ENCODE measurements at places on chromosomes 4 and X.

GRCh38 chr4:85860066-85860740 lies 385.3 kb downstream of the ARHGAP24 start:
- DNase-seq = peak; percentile 64

GRCh38 chrX:15356444-15356843 lies 21.1 kb upstream of the PIGA start:
- no peak for DNase-seq

- DNase-seq = peak; percentile 49
These were observed 71.5 kb downstream of the SORBS2 start for GRCh38 chr4:185740471-185740873.

- no peak for DNase-seq
These were observed 196.4 kb downstream of the QDPR start for GRCh38 chr4:17315459-17315858.

DNA sequence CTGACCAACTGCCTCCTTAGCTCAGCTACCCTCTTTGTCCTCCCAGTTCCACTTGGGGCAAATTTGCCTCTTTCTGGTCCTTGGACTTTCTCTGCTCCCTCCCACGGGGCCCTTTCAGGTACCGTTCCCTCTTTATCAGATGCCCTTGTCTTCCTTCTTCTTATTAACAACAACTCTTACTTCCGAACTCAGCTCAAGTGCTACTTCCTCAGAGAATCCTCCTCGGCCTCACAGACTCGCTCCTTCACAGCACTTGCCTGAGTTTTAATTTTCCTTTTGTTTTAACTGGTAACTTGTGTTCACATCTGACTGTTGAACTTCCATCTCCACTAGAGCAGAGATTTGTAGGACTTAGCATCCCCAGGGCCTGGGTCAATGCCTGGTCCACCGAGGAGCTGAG lies 85.7 kb downstream of the CLNK start:
- DNase-seq = no peak

GRCh38 chr4:146063143-146063542 lies 112.4 kb upstream of the LSM6 start:
- DNase-seq = peak; percentile 5

- no peak for DNase-seq
These were observed 56.6 kb downstream of the AASDH start for GRCh38 chr4:56330691-56331090.

- peak; percentile 99 for DNase-seq
These were observed 16.1 kb upstream of the EXOSC9 start for GRCh38 chr4:121784975-121785374.

DNA sequence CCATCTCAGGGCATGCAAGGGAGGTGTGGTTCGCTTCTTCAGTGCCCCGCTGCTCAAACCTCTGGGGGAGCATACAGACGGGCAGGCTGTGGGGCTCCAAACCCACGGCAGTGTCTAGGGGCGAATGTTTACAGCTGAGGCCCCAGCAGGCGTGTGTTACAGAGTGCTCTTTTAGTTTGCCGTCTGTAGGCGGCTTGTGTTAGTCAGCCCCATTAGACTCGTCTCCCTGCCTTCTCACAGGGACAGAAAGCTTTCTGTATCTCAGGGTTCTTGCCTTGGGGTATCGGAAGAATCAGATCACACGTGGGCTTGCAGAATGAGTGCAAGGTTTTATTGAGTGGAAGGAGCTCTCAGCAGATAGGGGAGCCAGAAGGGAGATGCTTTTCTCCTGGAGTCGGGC lies 10.6 kb downstream of the RS1 start:
- no peak for DNase-seq

DNA sequence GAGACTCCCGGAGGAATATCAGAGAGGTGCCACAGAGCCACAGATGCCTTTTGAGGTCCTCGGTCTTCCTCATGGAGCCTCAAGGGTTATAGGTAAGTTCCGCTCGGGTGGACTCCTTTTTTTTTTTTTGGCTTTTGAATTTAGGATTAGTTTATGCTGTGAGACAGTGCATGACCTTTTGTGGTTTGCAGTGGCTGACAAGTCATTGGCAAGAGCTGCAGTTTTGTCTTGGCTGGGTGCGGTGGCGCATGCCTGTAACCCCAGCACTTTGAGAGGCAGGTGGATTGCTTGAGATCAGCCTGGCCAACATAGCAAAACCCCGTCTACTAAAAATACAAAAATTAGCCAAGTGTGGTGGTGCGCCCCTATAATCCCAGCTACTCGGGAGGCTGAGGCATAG lies 4.5 kb upstream of the GRSF1 start:
- no peak for DNase-seq

GRCh38 chrX:136497556-136498052 lies at the start of gene HTATSF1:
Gene HTATSF1 (plus strand): TSS chrX:136497592. CDS start chrX:136497685, 93 bp downstream.
- no peak for DNase-seq

DNA sequence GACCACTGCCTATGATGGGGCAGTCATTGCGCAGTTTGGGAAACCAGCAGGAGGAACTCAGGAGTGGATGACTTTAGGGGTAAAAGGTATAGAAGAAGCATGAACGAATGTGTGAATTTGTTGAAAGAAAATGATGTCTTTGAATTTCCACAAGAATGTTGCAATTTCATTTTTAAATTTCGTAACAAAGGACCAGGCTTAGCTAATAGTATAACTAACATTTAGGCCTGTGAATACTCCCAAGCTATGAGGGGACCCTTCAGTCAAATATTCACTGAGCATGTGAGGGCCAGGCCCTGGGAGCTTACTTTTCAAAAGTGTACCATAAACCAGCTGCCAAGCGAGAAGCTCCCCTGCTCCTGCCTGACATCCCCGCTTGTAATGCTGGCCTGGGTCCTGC lies 5.3 kb downstream of the MPC1L start:
- DNase-seq = no peak

DNA sequence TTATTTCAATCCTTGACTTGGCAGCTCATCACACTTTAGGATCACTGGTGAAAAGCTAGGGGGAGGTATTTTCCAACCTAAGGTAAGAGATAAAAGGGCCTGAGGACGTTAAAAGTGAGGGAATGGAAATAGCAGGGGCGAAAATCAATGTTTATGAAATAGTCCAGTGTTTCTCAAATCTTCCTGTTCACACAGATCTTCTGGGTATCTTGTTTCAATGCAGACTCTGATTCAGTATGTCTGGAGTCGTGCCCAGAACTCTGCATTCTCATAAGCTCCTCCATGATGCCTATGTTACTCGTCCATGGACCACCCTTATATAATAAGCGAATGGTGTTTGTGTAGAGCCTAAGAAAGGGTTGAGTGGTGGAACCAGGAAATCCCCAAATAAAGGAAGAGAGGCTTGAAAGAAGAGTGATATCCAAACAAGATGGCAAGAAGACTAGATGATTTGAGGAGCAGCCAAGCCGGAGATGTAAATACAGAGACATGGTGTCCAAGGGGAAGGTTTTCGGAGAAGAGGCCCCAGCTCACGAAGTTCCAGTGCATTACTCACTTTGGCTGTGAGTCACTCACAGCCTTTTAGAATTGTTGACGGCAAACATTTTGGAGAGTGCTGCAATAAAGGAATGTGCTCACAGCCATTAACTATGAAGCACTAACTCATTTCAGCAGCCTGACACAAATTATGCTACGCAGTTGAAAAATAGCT lies 215.6 kb upstream of the PPARGC1A start:
- DNase-seq = peak; percentile 98

- DNase-seq = peak; percentile 35
These were observed 16.4 kb downstream of the DDX3X start for GRCh38 chrX:41350150-41350975.

GRCh38 chr4:87461281-87461700 lies 38.9 kb downstream of the NUDT9 start:
- peak; percentile 14 for DNase-seq

DNA sequence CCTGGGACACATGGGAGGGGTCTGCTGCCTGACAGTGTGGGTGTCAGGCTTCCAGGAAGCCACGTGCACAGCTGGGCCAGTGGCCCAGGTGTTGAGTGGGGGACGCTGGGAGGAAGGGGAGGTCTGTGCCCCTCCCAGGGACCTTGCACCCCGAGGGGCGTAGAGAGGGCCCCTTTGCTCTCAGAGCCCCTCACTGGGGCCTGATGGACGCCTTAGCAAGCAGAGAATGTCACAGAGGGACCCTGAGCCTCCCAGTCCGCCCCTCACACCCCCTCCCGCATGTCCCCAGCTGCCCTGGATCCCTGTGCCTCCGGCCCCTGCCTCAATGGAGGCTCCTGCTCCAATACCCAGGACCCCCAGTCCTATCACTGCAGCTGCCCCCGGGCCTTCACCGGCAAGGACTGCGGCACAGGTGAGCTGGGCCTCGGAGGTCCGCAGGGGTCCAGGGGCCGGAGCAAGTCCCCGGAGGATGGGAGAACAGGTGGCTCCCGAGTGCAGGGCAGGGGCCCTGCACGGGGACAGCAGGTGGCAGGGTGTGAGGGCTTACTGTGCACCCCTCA lies 2.1 kb downstream of the HGFAC start:
- DNase-seq = no peak

DNA sequence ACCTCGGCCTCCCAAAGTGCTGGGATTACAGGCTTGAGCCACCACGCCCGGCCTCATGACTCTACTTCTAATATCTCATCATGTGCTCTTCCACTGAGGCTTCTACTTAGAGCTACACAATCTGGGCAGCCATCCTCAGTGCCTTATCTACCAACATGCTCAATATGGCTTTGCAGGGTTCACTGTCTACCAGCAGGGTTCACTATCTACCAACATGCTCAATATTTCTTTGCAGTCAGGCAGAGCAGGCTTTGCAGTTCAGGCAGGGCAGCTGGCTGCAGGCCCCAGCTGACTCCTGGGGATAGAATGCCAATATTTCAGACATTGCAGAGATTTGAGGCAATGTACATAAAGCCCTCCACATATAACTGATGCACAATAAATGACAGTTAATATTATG lies 47.5 kb downstream of the PKD2 start:
- DNase-seq = peak; percentile 21

DNA sequence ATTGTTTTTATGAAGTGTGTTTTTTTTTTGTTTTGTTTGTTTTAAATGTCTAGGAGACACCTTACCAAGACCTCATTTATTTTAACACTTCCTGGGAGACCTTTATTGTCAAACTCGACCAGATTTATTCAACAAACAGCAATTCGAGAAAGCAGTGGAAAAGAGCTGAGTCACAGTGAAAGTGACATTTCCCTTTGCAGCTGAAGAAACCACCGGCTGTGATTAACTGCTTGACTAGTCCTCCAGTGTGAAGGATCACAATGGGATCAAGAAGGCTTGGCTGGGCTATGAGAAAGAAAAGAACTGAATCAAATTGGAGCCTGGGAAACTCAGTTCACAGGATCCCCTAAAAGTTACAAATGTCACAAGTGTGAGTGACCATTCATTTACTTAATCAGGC lies 11.9 kb upstream of the ADH7 start:
- DNase-seq = peak; percentile 31

DNA sequence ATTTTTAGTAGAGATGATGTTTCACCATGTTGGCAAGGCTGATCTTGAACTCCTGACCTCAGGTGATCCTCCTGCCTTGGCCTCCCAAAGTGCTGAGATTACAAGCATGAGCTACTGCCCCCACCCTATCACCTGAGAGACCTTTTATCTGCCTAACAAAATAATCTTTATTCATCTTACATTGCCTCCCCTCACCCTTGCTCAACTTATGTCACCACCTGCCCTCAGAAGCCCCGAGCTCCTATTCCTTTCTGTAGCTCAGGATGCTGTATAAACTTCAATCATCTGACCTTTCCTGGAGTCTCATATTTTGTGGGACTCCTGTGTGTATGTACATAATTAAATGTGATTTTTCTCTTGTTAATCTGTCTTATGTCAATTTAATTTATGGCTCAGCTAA lies 29.7 kb upstream of the ENPP6 start:
- DNase-seq = no peak

DNA sequence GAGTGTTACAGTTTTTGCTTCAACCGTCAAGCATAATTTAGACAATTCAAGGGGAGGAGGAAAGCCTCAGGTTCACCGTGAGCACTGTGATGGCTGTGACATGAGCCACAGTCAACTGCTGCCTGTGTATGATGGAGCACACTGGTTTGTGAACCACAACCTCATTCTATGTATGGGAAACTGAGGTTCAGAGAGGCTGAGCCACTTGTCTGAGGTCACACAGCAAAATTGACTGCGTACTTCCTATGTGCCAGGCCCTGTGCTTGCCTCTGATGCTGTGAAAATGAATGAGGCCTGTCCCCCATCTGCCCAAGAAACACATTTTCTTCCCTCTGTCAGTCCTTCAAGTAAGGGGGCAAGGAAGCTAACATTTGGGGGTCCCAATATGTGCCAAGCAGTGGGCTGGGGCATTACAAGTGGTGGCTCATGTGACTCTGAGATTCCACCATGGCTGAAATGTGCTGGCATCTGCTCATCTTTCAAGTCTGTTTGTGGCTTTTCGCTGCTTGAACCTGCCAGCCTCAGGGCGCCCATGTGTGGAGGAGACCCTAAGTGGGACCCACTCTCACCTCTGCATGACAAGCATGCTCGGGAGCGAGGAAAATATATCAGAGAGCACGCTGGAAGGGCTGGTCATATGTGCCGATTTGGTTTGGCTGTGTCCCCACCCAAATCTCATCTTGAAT lies 79.7 kb downstream of the ADRA2C start:
- DNase-seq = no peak

DNA sequence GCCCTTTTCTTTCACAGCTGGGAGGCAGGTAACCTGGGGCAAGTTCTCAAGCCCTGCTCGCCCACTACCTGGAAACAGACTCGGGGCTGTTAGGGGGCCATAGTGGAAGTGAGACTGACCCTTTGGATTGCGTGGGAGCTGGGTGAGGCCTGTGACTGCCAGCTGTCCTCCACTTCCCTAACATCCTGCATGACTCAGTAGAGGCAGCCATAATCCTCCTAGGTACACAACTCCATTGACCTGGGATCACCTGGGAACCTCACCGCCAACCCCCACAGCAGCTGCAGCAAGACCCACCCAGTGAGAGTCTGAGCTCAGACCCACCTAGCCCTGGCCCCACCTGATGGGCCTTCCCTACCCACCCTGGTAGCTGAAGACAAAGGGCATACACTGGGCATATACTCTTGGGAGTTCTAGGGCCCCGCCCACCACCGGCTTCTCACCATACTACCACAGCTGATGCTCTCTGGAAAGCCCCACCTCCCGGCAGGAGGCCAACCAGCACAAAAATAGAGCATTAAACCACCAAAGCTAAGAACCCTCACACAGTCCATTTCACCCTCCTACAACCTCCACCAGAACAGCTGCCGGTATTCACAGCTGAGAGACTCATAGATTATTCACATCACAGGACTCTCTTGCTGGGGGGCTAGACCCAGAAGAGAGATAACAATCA lies 61.1 kb upstream of the DCTD start:
- DNase-seq = peak; percentile 89

- DNase-seq = no peak
These were observed 12.1 kb downstream of the FGD1 start for GRCh38 chrX:54483946-54484345.

DNA sequence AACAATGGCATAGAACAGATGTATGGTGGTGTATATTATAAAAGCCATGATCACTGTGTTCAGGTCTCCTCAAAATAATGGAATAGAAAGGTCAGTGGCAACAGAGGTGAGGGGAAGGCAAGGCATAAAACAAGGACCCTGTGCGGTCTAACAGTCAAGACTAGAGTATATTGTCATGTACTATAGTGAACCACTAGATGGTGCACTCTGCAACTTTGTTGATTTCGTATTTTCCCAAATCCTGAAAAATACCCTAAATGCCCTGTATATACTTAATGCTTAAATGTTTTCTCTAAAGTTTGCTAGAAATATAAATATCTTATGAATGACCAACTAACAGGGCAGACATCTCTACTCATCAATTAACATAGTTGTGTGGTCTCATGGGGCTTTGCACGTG lies 453.0 kb downstream of the PCDH11X start:
- no peak for DNase-seq

GRCh38 chrX:46957297-46957696 lies 45.1 kb downstream of the JADE3 start:
- peak; percentile 28 for DNase-seq

Data from fibroblast of skin of right biceps (primary cell).